ENCODE measurements at places on chromosomes 12 and 14.
A peak's percentile ranks its signal among the peaks of the same experiment; 100 is the strongest.

GRCh38 chr12:122513660-122514059 lies 12.9 kb upstream of the ZCCHC8 start:
- no peak for DNase-seq

GRCh38 chr14:99035268-99035667 lies 236.7 kb downstream of the BCL11B start:
- DNase-seq = no peak

GRCh38 chr12:43750814-43751213 lies 7.8 kb downstream of the PUS7L start:
- no peak for DNase-seq

DNA sequence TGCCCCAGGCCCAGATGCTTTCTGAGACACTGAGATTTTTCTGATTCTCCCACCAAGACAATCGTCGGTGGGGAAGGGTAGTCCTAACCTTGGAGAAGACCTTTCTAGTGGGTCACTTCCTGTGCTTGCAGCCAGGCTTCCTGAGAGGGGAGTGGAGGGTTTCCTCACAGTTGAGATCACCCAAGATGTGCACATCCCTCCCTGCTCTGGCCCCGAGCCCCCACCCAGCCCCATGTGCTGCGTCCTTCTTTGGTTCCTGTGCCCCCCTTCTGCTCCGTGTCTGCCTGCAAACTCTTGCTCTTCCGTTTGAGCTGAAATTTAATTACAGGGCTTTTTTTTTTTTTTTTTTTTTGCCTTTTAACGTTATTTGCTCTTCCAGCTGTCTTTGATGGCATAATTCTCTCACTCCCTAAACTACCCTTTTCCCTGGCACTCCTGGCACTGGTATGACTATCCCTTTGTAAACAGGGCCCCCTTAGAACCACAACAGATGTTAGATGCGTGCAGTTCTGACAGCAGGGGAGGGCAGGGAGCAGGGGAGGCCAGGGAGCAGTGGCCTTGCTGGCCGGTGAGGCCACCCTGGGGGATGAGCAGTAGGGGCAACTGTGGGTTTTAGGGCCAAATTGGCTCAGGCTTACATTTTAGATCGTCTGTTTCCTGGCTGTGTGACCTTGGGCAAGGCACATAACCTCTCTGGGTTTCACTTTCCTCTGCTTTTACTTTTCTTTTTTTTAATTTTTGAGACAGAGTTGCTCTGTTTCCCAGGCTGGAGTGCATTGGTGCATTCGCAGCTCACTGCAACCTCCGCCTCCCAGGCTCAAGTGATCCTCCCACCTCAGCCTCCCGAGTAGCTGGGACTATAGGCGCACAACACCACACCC lies 144.5 kb downstream of the PHETA1 start:
- no peak for DNase-seq

DNA sequence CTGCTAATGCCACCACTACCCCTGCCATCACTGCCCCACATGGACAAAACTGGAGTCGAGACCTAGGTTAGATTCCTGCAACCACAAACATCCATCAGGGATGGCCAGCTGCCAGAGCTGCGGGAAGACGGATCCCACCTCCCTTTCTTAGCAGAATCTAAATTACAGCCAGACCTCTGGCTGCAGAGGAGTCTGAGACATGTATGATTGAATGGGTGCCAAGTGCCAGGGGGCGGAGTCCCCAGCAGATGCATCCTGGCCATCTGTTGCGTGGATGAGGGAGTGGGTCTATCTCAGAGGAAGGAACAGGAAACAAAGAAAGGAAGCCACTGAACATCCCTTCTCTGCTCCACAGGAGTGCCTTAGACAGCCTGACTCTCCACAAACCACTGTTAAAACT lies 7.1 kb upstream of the OAS2 start:
- DNase-seq = no peak

DNA sequence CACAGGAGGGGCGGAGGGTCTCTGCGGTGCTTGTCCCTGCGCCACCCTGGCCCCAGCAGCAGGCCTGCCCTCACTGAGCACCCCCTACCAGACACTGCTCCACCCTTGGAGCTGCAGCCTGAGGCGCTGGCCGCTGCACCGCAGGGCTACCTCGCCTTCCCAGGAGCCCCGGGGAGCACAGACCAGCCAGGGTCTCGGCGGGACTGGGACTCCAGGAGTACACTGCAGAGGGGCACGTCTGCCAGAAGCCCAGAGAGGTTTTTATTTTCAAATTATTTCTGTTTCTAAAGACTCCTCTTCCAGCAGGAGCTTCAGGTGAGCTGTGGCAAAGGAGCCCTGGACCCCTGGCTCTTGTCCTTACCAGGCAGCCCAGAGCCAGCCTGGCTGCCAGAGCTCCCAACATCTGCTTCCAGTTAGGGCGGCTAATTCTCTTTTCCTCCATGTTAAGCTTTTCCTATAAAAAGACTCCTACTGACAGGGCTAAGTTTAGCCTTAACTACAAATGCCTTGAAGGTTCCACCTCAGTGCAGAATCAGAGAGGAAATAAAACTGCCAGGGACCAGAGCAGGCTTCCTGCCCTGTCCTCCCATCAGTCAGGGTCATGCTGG lies 26.4 kb downstream of the DEGS2 start:
- DNase-seq = no peak

GRCh38 chr14:77641534-77642341 lies 25.3 kb upstream of the SPTLC2 start:
- DNase-seq = peak; percentile 39

DNA sequence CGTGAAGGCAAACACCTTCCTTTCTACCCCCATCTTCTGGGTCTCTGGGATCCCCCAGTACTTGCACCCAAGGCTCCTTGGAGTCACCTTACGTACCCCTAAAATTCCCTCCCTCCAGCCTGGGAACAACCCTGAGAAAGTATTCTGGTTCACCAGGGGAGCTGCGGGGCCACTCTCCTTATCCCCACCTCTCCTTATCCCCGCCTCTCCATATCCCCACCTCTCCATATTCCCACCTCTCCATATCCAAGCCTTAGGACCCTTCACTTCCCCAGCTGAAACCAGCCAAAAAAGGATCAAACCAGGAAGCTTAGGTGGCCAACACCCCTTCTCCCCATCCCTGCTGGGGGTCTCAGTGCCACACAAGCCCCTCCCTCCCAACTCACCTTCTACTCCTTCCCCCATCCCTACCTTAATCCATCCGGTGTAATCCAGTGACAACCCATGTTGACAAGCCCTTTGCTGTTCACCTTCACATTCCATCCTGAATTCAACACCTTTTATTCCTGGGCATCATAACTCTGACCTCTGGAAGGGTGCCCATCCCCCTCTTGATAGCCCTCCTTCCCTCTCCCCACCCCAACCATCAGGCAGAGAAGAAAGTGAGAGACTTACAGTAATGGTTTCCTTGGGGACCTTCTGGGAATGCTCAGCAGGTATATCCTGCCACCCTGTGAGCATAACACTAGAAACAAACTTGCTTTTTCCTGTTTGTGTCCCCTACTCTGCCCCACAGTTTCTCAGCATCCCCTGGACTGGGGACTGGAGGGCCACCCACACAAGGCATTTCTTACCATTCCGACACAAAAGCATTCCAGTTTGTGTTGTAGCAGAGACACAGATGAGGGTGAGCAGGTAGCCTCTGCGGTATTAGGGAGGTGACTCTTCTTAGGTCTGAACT lies 1.6 kb upstream of the MSI1 start:
- DNase-seq = no peak

- DNase-seq = no peak
Measured at GRCh38 chr14:31926123-31926522, 151.0 kb upstream of the ARHGAP5 start.

GRCh38 chr14:100223332-100224201 lies 15.4 kb upstream of the YY1 start:
- DNase-seq = no peak

DNA sequence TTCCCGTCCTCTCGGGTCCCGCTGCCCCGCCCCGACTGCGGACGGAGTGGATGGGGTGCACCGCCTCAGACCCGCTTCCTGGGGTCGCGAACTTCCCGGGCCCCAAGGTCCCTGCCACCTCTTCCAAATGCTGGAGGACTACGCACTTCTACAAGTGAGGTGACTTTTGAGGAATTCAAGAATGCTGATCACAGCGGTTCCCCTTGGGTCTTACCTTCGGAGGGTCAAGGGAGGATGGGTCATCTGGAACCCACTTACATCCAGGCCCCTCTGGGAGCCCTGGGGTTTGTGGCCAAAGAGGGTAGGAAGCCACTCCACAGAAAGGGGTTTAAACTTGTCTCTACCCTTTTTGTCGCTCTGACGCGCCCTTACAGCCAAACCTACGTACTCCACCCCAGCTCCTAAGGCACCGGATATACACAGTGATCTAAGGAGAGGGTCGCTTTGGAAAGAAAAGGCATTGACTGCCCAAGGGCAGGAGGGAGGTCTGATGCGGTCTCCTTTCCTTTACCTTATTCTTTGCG lies 532 bp upstream of the PRKD1 start:
- DNase-seq = no peak

DNA sequence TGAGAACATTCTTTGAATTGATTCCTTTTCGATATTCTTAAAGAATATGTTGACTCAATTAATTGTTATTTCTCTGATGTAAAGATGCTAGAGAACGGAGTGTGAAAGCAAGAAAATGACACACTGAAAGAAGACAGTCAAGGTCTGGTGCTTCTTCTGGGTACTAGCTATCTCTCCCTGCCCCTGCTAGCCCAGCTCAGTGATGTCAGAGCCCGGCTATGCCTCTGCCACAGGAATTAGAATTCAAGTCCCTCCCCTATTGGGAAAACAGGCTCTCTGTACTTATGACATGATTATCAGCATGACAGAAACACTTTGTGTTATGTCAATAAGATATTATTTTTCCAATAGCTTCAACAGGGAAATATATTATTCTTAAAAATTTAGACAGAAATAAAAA lies 252.4 kb downstream of the KCNC2 start:
- DNase-seq = no peak

DNA sequence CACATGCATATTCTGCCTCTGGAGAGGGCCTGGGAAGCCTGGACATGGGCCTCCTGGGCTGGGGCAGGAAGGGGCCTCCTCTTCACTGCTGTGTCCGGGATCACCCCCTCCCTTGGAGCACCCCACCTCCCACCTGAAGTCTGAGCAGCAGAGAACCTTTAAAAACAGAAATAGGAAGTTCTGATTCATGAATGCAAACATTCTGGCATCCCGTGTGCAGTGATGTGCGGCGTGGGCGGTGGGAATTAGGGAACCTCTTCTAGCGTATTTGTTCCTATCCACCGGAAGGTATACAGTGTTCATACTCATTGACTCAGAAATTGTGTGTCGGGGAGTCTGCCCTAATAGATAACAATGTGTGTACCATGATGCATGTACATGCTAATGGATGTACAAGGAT lies 46.2 kb downstream of the C14orf132 start:
- no peak for DNase-seq

DNA sequence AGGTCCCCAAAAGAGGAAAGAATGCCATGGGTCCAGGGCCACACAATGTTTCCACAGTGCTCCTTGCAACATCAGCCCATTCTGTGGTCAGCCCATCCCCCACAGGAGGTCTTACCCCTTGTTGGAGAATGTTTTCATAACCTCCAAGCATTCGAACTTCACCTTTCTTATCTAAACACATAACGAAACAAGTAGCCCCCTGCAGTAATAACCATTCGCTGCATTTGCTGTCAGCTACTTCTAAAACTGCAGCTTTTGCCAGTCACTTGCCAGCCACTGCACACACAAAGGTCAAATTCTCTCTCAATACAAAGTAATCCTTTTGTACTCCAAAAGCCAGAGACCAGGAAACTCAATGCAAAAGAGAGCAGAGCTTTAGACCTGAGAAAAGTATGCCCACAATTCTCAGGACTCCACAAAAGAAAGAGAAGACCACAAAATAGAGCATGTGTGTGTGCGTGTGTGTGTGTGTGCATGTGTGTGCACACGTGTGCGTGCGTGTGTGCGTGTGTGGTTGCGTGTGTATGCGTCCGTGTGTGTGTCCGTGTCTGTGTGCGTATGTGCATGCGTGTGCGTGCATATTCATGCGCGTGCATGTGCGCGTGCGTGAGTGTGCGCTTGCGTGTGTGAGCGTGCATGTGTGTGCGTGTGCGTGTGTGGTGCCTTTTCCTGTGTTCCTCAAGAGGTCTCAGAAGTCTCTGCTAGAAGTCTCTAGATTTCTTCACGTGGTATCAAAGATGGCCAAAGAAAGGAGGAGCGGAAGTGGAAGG lies 31.7 kb upstream of the NINJ2 start:
- DNase-seq = no peak

GRCh38 chr12:18683327-18684013 lies 54.3 kb downstream of the PLCZ1 start:
- DNase-seq = no peak

DNA sequence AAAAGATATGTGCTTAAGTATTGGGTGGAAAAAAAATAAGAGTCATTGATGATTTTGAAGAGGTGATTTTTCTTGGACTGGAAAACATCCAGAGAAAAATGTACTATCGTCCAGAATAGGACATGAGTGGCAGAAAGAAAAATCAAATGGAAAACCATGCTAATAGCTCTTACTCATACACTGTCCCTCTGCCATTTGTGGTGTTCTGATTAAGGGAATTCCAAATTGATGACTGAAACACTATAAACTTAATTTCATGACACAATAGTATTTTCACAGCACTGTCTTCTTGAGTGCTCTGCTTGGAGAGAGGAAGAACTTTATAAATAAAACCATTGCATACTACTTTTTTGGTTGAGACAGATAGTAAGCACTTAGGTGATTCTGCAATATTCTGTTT lies 72.4 kb downstream of the USP15 start:
- no peak for DNase-seq

DNA sequence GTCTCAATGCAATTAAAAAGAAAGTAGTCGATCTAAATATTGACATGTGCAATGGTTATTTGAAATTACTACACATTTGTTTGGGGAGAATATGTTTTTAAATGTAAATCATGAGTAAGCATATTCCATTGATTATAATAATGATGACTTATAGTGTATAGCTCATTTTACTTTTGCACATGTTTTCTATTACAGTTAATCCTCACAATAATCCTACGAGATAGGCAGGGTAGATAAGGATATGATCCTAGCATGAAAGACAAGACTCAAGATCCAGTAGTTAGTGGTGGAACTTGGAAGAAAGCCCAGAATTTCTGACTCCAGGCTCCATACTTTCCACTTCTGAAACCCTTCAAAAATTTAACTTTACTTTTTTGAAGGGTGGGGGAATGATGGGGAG lies 94.0 kb downstream of the NAV3 start:
- DNase-seq = no peak

- no peak for DNase-seq
Measured at GRCh38 chr14:101241807-101242278, 319.5 kb upstream of the DIO3 start.

GRCh38 chr12:101935890-101936746 lies 58.7 kb downstream of the DRAM1 start:
- DNase-seq = no peak

DNA sequence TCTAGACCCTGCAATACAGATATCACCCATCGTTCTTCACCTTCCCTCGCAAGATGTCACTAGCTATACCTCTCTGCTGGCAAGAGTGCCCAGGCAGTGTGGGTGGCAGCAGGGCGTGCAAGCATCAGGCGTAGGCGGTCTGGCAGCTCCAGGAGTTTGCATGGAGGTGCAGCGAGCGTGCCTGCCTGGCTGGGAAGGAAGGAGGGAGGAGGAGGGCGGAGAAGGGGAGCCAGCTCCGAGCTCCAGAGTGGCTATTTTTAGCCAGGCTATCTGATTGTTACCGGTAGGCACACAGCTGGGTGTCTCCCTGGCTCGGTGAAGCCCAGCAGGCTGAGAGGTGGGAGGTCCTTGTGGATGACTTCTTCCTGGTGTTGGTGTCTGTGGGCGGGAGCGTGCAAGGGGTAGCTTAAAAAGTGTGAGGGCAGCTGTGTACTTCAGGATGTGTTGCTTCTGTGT lies 6.2 kb downstream of the FOXJ2 start:
- DNase-seq = no peak

- no peak for DNase-seq
Measured at GRCh38 chr14:22796087-22796707, 19.0 kb downstream of the SLC7A7 start.

- DNase-seq = no peak
Measured at GRCh38 chr14:81516986-81517797, 16.5 kb downstream of the SEL1L start.

Measured in stimulated activated CD8-positive, alpha-beta memory T cell treated with anti-CD3 and anti-CD28 coated beads, Interleukin-15, amount 100 ng/mL, for 24 hours (primary cell).